ENCODE measurements at places on chromosomes 12 and 14.

DNA sequence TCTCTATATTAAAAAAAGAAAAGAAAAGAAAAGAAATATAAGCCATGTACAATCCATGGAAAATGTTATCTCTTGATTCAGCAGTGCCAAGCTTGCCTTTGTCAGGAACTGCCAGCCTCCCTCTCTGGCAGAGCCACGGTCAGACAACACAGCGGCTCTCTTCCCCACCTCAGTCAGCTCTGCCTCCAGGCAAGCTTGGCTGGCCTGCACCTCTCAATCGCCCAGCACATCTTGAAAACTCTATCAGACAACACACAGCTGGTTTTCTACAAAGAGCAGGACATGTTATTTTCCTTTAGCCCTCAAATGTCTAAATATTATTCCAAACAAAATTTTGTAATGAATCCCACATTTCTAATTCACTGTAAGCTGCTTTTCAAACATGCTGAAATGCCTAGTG, 20.0 kb upstream of the GCH1 start:
- DNase-seq: no peak

GRCh38 chr12:112419297-112420133, 768 bp downstream of the PTPN11 start:
- no peak for DNase-seq

DNA sequence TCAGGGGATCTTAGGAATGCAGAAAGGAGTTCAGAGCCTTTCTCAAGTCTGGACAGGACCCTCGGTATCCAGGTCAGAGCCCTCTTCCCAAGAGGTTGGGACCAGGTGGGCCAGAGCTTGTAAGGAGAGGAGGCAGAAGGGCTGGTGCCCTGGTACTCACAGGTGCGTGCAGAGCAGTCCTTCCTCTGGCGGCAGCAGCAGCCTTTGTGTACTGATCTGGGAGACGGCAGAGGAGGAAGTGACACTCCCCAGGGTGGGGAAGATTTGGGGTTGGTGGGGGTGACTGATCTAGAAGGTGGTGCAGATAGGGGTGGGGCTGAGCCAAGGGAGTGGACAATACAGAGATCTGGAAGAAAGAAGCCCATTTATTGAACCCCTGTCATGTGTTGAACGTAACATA, at the start of gene ITGB7:
TSS of gene ITGB7 (minus strand) at position 210 of the 400 bp plus-strand sequence. CDS start 6,808 bp downstream, outside the sequence.
- peak; percentile 57 for DNase-seq

- DNase-seq: no peak
These were observed 153.0 kb downstream of the PHETA1 start for GRCh38 chr12:111215881-111216280.

DNA sequence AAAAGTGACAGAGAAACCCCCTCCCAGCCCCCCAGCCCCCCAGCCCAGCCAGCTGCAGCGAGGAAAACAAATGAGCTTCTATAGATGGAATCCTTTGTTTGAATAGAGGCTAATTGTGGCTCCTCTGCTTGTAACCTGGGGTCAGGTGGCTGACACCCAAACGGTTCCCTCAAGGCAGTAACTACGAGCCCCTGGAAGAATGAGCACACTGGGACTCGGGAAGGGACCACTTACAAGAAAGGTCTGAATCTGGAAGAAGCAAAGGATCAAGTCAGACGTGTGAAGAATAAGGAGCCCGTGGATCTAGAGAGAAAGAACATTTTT, 108.7 kb upstream of the FUT8 start:
- no peak for DNase-seq

- DNase-seq: no peak
These were observed 46.7 kb downstream of the TMCC3 start for GRCh38 chr12:94603434-94604365.
